T-helper 2 cell treated with Interferon-gamma antibody and Interleukin-4, amounts not matched to agents 100 ng/mL and 5 ng/mL, for 36 hours (primary cell): ENCODE measurements at places on chromosomes 1 and 21. TPM values are rescaled to one million over a fixed set of nuclear protein-coding genes. Genes with fewer than 3 reads are reported as not detected.

Gene TMEM240
- 1.0 and 1.1 TPM in 2 replicates for total RNA-seq

Gene CNR2
- total RNA-seq = 0.16 TPM in 2 replicates

Gene RNU1-2
- 2,343 and 2,397 TPM in 2 replicates for total RNA-seq

Gene GJA8
- total RNA-seq = not detected in 2 replicates

Gene TIPRL
- total RNA-seq = 41.7 and 43.0 TPM in 2 replicates

Gene COL6A2
- 1.9 and 2.1 TPM in 2 replicates for total RNA-seq

Gene RAB42
- 0.09 and 0.14 TPM in 2 replicates for total RNA-seq

Gene FCRL3
- 0.23 and 0.39 TPM in 2 replicates for total RNA-seq

Gene LCE1D
- total RNA-seq = not detected in 2 replicates

Gene ETV3L
- not detected in 2 replicates for total RNA-seq

Gene KRTAP12-2
- total RNA-seq = not detected in 2 replicates

Gene GPA33
- 3.8 and 3.9 TPM in 2 replicates for total RNA-seq

Gene VWA5B1
- total RNA-seq = not detected in 2 replicates

Gene TRIM45
- total RNA-seq = 1.2 and 1.5 TPM in 2 replicates

Gene CLCA1
- not detected in 2 replicates for total RNA-seq

Gene TFF3
- total RNA-seq = not detected in 2 replicates

Gene ZBTB40
- total RNA-seq = 18.3 and 18.9 TPM in 2 replicates

Gene GJA9
- not detected in 2 replicates for total RNA-seq

Gene KPRP
- not detected in 2 replicates for total RNA-seq

Gene KCNAB2
- 321 and 332 TPM in 2 replicates for total RNA-seq

Gene E2F2
- total RNA-seq = 85.6 and 87.7 TPM in 2 replicates

Gene NPL
- total RNA-seq = 2.5 and 3.2 TPM in 2 replicates

Gene ELF3
- 0.39 and 0.55 TPM in 2 replicates for total RNA-seq

Gene CD1E
- not detected in 2 replicates for total RNA-seq

Gene PTGFRN
- 3.1 and 4.3 TPM in 2 replicates for total RNA-seq

Gene KRTAP19-5
- not detected in 2 replicates for total RNA-seq

Gene EVA1C
- 1.9 and 3.2 TPM in 2 replicates for total RNA-seq

Gene RORC
- 0.16 and 0.32 TPM in 2 replicates for total RNA-seq

Gene MRPS14
- 29.0 and 31.9 TPM in 2 replicates for total RNA-seq

Gene OLFML3
- total RNA-seq = 0.11 and 0.14 TPM in 2 replicates

Gene LAMC2
- 0.05 TPM in 1 of 2 replicates, not detected in the other for total RNA-seq

Gene FAM72C
- 15.2 and 17.5 TPM in 2 replicates for total RNA-seq

Gene CFHR3
- total RNA-seq = not detected in 2 replicates

Gene NECTIN4
- 0.05 and 0.18 TPM in 2 replicates for total RNA-seq

Gene ANKRD65
- total RNA-seq = not detected in 2 replicates

Gene PPIAL4G
- 0.41 and 0.68 TPM in 2 replicates for total RNA-seq

Gene PHLDA3
- total RNA-seq = 16.1 and 16.6 TPM in 2 replicates

Gene SYT14
- not detected in 2 replicates for total RNA-seq

Gene GBP5
- 239 and 241 TPM in 2 replicates for total RNA-seq

Gene IVL
- total RNA-seq = not detected in 2 replicates

Gene LINGO4
- total RNA-seq = not detected in 2 replicates

Gene SHISAL2A
- 6.1 and 8.4 TPM in 2 replicates for total RNA-seq

Gene RHEX
- total RNA-seq = not detected in 2 replicates

Gene LORICRIN
- not detected in 2 replicates for total RNA-seq

Gene GBP7
- not detected in 2 replicates for total RNA-seq

Gene PLEKHA6
- total RNA-seq = 0.09 and 0.23 TPM in 2 replicates

Gene CLDN17
- not detected in 2 replicates for total RNA-seq

Gene MASP2
- 0.09 and 0.18 TPM in 2 replicates for total RNA-seq

Gene ANGPTL3
- total RNA-seq = not detected in 2 replicates

Gene CNKSR1
- 5.9 and 7.2 TPM in 2 replicates for total RNA-seq

Gene RBM11
- total RNA-seq = 0.11 TPM in 1 of 2 replicates, not detected in the other

Gene SGIP1
- total RNA-seq = not detected in 2 replicates

Gene AVPR1B
- total RNA-seq = not detected in 2 replicates

Gene HSPA6
- 3.7 and 4.0 TPM in 2 replicates for total RNA-seq

Gene USH2A
- total RNA-seq = not detected in 2 replicates

Gene S100A3
- not detected in 2 replicates for total RNA-seq

Gene AURKAIP1
- total RNA-seq = 110 and 112 TPM in 2 replicates

Gene OR14K1
- total RNA-seq = not detected in 2 replicates

Gene CELA2B
- not detected in 2 replicates for total RNA-seq

Gene LMNA
- total RNA-seq = 98.8 and 104 TPM in 2 replicates
